ENCODE measurements at places on chromosomes 1 and 21.
A peak's percentile ranks its signal among the peaks of the same experiment; 100 is the strongest.

DNA sequence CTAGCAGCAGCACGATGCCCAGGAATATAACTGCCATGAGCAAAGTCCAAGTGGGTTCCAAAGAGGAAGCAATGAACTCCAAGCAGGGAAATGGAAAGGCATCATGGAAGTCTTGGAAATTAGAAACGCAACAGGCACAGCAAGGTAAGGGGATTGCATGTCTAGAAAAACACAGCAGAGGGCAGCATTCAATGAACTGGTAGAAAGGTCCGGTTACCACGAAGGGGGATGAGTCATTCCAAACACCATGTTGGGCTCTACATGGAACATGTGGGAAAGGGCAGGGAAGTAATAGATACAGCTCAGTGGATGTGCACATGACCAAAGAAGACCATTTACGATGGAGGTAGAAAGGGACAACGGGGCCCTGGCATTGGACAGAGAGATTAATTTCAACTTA, 36.4 kb downstream of the RXRG start:
- no peak for DNase-seq

GRCh38 chr1:45381243-45381642, 41.0 kb upstream of the MUTYH start:
- no peak for DNase-seq

- DNase-seq, result no peak
These were observed 59.0 kb upstream of the C8B start for GRCh38 chr1:57024855-57025254.

- no peak for DNase-seq
These were observed 146.2 kb downstream of the PLPP3 start for GRCh38 chr1:56433056-56433577.

- no peak for DNase-seq
These were observed 1.8 kb downstream of the LYPD8 start for GRCh38 chr1:248753708-248754280.

DNA sequence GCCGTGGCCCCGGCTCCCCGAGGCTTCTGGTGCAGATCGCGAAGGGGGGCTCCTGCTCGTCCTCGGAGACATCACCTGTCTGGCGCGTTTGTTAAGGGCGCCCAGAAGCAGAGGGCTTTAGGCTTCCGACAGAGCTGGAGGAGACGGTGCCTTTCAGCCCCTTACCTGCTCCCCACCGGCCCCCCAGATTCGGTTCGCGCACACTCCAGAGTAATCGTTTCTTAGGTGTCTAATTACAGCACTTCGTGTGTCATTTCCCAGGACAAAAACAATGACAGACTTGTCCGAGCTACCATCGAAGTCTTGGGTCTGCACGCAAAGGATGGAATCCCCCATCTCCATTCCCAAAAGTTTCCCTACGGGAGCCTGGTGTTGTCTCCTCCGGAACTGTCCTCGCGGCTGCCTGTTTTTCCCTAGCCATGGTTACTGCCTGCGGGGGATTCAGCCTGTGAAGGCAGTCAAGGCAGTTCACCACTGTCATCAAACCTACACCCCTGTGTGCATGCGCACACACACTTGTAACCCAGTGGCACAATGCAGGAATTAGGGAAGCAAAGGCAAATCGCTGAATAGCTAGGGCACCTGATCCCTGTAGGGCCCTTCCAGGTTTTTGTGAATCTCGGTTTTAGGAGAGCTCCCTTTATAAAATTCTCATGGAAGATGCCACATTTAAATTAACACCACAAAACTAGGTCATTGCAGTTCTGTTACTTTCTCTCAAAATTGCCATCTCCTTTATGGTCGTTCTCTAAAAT, 738 bp upstream of the CDC42BPA start:
- no peak for DNase-seq

GRCh38 chr1:244010703-244011123, 40.4 kb upstream of the ZBTB18 start:
- no peak for DNase-seq

GRCh38 chr1:243322326-243322725, 66.5 kb downstream of the SDCCAG8 start:
- no peak for DNase-seq

DNA sequence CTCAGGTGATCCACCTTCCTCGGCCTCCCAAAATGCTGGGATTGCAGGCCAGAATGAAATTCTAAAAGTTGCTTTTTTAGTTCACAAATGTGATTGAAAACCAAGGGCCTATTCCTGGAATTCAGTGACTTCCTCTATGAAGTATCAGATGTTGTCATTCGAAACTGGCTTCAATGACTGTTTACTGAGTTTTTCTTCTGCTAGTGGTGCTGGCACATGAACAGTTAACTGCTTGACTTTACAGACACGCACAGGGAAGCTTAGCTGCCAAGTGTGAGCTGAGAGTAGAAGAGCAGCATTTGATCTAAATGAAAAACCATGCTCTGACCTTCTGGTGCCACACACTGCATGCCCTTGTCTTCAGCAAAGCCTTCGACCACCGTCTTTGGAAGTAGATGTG, 32.8 kb upstream of the AJAP1 start:
- no peak for DNase-seq

- DNase-seq, result no peak
These were observed 23.8 kb downstream of the ATP8B2 start for GRCh38 chr1:154349121-154349520.

- no peak for DNase-seq
These were observed 72.5 kb downstream of the FOXD2 start for GRCh38 chr1:47510282-47510811.

DNA sequence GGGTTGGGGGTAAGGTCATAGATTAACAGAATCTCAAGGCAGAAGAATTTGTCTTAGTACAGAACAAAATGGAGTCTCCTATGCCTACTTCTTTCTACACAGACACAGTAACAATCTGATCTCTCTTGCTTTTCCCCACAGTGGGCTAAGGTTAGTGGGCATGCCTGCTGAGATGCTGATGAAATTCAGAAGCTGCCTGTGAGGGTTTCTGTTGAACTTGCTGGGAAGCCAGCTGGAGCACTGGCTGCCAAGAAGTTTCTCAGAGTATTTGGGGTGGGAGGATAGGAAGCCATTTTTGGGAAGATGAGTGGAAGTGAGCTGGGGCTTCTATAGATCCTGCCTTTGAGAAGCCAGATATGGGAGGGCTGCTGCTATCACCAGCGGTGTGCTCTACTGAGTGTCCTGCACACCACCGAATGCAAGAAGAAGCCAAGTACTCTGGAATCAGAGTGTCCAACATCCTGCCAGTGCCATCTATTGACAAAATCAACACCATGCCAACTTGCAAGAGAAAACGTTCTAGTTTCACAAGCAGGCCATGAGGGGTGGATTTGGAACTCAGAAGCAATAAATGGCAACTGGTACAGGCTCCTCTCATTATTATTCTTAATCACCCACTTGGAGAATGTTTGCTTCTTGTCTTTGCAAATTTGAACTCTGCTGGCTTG, 102.7 kb downstream of the PTPRU start:
- no peak for DNase-seq

DNA sequence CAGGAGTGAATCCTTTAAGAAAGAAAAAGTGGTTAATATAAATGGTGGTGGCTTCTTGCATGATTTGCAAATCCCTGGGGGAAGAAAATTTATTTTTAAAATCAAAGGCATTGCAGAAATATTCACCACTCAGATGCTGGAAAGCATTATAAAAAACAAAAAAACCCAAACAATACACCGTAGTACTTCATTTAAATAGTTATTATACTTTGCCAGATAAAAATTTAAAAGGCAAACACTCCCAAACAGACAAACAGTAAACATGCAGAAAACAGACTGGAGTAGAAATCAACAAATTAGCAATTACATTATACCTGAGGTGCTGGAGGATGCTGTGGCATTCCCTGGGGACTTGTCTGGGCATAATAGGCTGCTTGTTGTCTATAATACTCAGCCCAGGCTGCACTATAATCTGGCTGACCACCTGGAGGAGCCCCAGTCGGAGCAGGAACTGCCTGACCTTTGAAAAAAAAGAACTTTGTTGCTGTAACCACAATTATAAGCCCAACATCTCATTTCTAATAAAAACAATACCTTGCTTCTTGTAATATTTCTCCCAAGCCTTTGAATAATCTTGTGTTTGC, 29.9 kb downstream of the FUBP1 start:
- DNase-seq, result no peak

DNA sequence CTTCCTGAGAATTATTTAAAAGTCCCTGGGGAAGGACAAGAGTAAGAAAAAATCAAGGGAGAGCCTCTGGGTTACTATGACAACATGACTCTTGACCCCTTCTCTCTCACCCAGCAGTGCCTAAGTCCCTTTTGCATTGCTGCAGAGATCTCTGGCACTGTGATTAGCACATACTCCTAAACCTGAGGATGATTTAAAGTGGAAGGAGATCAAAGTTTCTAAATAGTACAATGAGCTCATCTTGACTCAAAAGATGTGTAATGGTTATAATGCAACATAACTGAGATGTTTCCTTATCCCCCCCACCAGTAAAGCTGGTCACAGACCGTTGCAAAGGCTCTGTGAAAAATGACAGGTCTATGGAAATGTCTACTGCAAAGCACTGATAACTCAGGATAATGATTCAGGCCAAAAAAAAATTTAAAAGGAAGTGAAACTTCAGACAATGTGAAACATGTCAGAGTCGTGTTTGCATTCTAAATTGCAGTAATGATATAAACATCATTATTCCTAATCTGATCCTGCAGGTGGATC, 519.2 kb downstream of the KIF26B start:
- no peak for DNase-seq

- no peak for DNase-seq
These were observed 6.2 kb downstream of the FH start for GRCh38 chr1:241513378-241513777.

GRCh38 chr1:246659594-246660140, 64.5 kb upstream of the SCCPDH start:
- DNase-seq, result no peak

DNA sequence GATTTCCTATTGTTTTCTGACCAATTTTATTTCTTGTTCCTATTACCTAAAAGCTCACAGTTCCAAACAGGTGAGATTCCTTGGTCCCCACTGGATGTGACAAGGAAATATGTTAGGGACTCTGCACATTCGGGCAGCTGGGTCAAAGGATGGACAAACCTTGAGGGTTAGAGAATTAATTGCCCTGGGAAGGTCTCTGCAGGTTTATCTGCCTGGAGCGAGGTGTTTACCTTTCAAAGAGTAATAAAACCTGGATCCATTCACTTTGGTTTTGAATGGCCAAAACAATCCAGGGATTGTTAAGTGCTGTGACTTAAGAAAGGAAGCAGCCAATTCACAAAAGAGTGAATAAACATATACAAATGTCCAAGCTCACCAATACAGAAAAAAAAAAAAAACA, 33.6 kb upstream of the RAB4A start:
- DNase-seq, result no peak

- DNase-seq, result peak; percentile 68
These were observed 2.6 kb upstream of the IRF2BP2 start for GRCh38 chr1:234612352-234613127.

GRCh38 chr1:218970397-218970990, 203.2 kb upstream of the LYPLAL1 start:
- no peak for DNase-seq

DNA sequence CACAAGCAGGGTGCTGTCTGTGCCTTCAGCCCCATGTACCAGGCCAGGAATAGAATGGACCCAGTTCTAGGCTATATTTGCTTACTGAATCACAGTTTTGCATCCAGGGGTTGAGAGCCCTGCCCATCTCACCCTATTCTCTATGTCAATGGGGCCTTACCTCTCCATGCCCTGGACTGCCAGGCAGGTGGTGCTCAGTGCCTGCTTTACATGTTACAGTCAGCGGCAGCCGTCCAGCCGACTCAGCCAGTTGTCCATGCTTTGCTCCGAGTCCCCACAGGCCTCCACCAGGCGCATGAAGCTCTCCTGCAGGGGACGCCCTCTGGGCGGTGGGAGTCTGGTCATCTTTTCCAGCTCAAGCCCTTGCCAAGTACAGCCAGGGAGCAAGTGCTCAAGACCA, 12.2 kb upstream of the FAM167B start:
- DNase-seq, result no peak

DNA sequence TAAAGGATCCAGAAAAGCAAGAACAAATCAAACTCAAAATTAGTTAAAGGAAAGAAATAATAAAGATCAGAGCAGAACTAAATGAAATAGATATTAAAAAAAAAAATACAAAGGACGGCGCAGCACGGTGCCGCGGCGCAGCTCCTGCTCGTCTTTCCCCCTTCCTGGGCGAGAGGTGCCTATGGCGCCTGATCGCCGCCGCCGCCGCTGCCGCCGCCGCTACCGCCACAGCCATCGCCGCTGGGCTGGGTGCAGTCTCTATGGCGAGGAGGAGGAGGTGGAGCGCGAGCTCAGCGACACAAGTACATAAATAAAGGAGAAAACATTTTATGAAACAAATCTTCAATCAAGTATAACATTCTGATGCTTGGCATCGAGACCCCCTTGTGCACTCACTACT, 77.6 kb upstream of the VANGL1 start:
- no peak for DNase-seq

DNA sequence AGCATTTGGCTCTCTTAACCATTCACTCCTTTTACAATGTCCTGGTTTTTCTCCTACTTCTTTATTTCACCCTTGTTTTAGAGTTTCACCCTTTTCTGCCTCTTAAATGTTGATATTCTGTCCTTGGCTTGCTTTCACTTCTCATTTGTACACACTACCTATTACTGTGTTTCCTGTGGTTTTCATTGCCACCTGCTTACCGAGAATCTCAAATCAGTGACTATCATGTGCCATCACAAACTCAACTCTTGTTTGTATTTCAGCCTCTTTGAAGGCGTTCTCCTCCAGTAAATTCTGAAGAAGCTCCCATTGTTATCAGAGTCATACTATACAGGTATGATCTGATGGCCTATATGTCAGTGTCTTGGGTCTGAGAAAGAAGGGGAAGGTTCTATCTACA, 65.7 kb downstream of the NPHS2 start:
- DNase-seq, result no peak

- no peak for DNase-seq
These were observed 163.8 kb downstream of the NPHP4 start for GRCh38 chr1:5828308-5828935.

GRCh38 chr1:201591348-201591747, 52.4 kb downstream of the NAV1 start:
- DNase-seq, result no peak

DNA sequence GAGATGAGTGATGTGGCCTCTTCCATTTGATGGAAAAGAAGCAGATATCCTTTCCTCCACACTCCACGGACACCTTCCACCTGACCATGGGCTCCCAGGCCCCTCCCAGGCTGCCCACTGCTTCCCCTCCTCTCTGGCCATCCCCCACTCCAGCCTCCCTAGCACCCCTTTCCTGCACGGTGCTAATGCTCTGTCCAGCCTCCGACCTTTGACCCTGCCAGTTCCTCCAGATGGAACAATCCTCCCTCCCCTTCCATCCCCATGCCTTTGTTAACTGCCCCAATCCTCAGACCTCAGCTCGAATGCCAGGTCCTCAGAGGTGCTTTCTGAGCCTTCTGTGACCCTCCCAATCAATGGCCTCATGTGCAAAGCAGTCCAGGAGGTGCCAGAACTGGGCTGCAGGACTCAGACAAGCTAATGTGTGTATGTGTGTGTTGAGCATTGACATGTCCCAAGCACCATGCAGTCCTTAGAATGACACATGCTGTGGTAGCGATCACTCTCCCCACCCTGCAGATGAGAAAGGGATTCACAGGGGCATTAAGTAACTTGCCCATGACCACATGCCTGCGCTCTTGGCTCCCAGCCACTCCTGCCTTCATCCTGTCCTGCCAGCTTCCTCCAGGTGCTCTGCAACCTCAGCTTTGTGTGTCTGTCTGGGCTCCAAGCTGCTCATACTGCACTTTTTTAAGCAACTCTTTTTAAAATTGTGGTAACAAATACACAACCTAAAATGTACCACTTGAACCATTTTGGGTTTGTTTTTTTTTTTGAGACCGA, 63.5 kb upstream of the EDN2 start:
- DNase-seq, result no peak
